ENCODE measurements at places on chromosomes 4 and X.
A peak's percentile ranks its signal among the peaks of the same experiment; 100 is the strongest.

DNA sequence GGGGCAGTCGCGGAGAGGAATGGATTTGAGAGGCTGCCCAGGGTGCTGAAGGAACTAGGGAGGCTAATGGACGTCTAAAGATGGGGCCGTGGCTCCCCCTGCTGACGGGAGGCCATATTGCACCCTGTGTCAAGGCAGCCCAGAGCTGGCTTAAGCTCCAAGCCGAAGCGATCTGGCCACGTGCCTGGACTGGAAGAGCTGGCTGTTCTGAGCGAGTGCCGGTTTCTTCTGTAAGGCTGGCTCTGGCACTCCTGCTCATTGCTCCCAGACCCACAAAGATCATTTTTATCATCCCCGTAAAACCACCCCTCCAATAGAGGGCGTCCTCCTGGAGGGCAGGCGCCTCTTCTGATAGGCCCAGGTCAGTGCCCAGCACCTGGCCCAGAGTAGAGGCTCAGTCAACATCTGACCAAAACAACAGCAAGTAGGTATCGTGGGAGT lies 5.6 kb downstream of the PNCK start:
- peak; percentile 65 for DNase-seq

DNA sequence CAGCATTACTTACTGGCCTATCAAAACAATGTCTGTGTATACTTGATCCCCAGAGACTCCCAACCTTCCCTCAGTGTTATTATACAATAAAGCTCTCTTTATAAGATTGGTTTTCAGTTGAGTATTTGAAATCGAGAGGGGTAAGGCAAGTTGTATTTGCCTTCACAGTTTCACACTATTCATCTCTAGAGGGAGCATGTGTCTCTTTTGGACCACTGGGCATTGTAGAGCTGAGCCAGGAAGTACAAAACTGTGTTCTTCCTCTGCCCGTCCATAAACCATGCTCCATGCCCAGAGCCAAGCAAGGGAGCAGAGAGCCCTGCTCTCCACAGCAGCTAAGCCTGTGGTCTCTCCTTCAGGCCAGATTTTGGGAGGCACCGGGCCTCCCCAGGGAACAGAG lies 61.5 kb upstream of the HHIP start:
- no peak for DNase-seq

GRCh38 chr4:99816545-99817308 lies at the start of gene DAPP1:
DAPP1 (plus strand) TSS chr4:99816827; CDS start chr4:99816914, 87 bp downstream.
- peak; percentile 81 for DNase-seq

DNA sequence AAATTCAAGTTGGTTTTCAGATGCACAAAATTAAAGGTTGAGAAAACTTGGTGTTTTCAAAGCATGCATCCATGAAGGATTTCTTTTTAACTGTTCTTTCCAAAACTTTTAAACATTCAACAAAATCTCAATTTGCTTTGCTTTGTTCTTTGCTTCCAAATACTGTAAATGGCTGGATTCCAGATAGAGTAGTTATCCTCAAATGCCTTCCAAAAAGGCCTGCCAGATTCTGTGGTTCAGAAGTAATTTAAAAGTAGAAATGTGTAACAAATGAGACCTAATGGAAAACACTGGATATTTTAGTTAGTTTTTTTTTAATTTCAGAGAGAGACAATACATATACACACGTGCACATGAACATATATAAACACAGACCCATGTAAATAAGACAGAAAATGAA lies 97.3 kb downstream of the NR3C2 start:
- DNase-seq, result no peak

DNA sequence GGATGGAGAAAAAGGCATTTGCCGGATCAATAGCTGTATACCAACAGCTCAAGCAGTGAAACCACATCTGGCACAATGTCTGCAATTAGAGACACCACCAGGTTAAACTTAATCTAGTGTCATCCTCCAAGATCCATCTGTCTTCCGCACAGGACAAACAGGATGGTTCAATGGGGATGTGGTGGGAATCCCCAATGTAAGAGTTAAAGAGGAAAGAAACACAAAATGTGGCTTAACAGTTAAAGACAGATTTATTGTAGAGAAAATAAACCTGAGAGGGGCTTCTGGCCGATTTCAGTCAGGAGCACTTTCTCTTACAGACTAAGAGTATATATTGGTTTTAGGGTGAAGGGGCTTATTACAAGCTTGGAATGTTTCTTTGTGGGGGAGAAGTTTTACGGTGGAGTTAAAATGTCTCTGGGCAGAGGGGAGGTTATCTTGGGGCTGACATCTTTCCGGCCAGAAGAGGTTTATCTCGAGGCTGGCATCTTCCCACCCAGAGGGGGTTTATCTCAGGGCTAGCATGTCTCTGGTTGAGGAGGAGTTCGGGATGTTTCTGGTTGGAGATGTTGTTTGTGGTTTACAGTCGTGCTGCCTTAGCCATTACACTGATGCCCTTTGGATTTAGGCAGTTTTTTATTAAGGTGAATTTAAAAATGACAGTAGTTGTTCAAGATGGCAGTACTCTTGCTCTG lies 61.7 kb downstream of the KANTR start:
- DNase-seq, result no peak

DNA sequence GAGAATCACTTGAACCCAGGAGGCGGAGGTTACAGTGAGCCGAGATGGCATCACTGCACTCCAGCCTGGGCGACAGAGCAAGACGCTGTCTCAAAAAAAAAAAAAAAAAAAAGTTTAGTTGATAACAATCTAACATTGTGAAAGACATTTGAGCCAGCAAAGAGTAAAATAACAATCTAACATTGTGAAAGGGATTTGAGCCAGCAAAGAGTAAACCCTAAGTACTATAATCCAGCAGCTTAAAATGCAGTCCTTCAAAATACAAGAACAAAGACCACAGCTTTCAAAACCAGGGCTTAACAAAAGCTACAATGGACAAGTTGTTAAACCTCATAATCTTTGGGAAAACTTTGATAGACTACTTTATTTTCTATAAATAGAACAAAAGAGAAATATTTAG lies 16.9 kb downstream of the MFAP3L start:
- no peak for DNase-seq

DNA sequence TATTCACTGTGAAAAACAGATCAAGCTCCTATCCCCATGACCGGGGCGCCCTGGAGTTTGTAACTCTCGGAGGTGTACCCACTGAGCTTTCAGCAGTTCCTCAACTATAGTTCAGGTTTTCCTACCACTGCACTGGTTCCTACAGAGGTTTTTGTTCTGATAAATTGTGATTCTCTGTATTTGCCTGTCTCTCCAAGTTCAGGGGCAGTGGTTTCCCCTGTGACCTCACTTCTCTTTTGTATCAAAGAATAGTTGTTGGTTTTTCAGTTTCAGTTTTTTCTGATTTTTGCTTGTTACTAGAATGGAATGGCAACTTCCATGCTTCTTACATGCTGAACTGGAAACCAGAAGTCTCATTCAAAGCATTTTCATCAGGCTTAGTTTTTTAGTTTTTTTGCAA lies 56.8 kb upstream of the PLS3 start:
- no peak for DNase-seq

DNA sequence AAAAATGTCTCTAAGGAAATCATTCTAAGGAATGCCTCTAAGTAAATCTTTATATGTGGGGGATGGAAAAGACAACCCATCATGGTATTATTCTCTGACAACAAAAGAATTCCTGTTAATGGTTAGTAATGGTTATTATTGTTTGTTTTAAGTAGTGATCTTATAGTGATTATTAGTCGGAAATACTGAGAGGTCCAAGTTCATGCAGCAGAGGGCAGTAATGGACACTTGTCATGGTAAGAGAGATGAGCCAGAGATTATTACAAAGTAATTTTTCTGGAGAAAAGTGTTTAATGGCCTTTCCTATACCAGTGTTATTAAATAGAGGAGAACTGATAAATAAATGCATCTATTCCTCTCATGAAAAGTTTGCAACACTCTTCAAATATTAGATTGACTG lies 8.1 kb upstream of the DKK2 start:
- DNase-seq, result no peak

- no peak for DNase-seq
These were observed 961.0 kb downstream of the PCDH18 start for GRCh38 chr4:136571315-136571714.

GRCh38 chr4:40448875-40449274 lies 113.7 kb downstream of the CHRNA9 start:
- no peak for DNase-seq

DNA sequence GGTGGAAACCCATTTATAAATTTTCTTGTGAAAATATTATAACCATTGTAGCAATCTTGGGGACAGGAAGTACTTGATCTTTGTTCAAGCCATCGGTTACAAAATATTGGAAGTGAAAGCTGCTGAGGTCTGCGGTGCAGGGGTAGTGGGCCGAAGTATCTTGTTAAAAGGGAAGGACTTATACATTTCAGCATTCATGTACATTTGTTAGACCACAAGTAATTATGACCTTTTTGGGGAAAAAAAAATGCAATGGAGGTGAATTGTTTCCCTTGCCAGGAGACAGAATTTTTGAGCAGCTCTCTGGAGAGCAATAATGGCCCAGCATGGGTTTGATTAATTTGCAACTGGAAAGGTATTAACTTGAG lies 121.3 kb downstream of the EGF start:
- DNase-seq, result peak; percentile 4

GRCh38 chr4:52248820-52249219 lies 197.7 kb downstream of the SPATA18 start:
- no peak for DNase-seq

- no peak for DNase-seq
These were observed 21.0 kb downstream of the MSN start for GRCh38 chrX:65688403-65688871.

- DNase-seq, result no peak
These were observed 5.7 kb downstream of the AFM start for GRCh38 chr4:73487233-73487632.

DNA sequence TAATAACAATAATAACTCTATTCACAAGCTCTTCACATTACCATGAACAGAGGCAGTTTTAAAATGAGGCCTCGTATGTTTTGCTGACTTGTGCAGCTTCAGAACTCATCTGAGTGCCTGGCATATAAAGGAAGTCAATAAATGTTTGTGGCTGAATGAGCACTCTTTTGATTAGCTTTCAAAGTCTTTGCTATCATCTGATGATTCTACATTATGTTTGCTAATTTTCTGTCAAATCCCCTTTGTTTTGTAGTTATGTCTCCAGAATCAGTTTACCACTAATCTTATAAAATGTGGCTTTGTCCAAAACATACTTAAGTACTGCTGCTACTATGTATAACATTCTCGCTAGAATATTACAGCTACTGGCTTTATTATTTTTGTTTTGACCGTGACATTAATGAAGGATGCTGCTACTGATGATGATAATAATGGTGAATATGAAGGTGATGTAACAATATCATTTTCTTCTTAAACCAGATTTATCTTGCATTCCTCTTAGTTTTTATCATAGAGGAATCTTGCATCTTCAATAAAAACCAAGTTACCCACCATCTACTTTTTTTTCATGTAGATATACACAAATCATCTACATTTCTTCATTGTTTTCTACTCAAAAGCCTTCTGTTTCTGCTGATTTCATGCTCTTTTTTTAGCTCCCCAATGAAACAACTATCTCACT lies 384.5 kb downstream of the NAF1 start:
- no peak for DNase-seq

DNA sequence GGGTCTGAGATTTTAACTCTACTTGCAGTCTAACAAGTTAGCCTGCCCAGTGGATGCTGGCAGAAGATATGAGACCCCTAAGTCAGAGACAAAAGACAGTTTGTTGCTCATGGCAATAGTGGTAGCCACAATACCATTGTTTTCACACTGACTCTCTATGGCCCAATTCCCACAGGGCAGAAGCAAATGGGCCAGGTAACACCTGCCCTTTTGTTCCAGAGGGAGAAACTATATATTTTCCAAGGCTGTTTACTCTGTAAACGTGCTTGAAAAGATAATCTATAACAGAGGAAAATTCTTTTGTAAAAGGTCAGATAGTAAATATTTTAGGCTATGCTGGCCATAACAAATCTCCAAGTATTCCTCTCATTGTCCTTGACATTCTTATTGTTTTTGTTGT lies 57.2 kb upstream of the NPNT start:
- no peak for DNase-seq

- DNase-seq, result no peak
These were observed 1448.8 kb downstream of the TECRL start for GRCh38 chr4:62960415-62960814.

GRCh38 chr4:76689145-76689817 lies 208.7 kb downstream of the SOWAHB start:
- peak; percentile 58 for DNase-seq

GRCh38 chrX:39308126-39308525 lies 506.9 kb downstream of the MID1IP1 start:
- DNase-seq, result no peak

GRCh38 chr4:89509708-89510281 lies 202.2 kb upstream of the GPRIN3 start:
- no peak for DNase-seq

DNA sequence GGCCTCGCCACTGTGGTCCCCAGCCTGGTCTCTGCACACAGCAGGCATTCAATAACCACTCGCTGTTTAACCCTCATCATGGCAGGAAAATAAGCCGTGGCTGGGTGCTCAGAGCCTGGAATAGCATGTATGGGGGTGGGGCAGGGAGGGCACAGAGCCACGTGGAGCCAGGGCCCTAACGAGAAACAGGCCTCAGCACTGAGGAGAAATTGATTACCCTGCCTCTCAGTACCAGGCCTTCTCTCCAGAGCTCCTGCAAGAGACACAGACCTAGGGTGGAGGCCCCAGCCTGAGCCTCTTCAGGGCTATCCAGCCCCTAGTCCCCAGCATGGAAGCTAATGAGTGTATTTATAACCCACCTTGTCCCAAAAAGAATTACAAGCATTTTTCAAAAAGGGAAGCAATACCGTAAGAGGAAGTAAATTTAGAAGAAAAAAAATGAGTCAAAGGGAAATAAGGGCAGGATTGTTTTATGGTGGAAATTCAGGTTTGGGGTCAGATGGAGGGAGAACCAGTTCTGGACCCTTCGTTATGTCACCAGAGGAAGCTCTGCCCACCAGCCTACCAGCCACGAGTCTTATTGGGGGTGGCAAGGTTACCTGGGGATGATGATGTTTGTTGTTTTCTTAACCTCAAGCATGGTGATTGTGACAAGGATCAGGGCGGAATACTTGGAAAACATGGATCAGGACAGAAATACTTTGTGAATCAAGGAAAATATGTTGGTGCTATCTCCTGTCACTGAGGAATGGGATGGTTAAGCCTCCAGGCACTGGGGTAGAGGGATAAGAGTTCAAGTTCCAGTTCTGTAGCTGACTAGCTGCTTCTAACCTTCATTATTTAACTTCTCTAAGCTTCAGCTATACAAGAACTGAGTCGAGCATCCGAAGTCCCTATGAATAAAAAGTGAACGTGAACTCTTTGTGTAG lies 101.9 kb upstream of the RBPJ start:
- DNase-seq, result no peak

DNA sequence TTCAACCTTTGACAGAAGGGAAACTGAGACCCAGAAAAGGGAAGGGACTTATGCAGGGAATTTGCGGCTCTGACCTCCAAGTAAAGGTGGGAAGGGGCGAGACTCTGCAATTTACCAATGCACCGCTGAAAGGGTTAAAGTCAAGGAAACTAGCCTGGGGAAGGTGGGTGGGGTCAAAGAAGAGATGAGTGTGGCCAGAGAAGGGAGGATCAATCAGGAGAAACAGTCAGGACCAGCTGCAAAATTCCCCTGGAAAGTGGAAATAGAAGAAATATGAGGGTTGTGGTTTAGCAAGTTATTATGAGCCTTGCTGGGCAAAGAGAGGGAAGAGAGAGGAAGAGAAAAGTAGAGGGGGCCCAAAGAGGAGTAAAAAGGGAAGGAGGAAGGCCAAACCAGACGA lies 30.5 kb downstream of the STARD8 start:
- no peak for DNase-seq

All from germinal center (tissue), 1 donor.